ENCODE measurements at places on chromosomes 16 and 17.

DNA sequence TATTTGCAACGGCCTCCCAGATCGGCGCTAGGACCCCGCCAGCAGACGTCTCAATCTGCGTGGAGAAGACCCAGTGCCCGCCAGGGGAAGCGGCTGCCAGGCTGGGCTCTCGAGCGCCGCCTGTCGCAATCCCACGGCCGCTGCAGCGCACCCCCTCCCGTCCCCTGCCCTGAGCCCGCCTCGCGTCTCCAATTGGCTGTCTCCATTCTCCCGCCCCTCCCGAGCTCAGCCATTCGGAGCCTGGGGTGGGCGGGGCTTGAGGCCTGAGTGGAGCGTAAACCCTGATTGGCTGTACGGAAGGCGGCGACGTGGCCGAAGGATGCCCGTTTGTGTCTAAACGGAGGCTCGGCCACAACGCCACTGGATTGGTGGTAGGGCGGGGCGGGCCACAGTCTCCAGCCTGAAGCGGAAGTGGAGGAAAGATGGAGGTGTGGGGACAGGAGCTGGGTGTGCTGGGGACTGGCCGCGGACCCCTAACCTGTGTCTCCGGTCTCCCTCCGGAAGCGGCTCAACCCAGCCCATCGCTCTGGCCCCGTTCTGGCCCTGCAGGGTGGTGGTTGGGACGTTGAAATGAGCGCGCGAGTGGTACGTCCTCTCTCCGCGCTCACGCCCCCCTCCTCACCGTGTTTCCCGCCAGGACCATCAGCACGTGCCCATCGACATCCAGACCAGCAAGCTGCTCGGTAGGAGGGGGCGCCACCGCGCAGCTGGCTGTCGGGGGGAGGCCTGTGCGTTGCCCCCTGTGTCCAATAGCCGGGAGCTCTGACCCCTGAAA lies at the start of gene CDK5RAP3:
Gene CDK5RAP3, plus strand, starts transcription at position 389 of the 775 bp plus-strand sequence. Its CDS starts 34 bp downstream, at position 423.
- DNase-seq: peak; percentile 100

DNA sequence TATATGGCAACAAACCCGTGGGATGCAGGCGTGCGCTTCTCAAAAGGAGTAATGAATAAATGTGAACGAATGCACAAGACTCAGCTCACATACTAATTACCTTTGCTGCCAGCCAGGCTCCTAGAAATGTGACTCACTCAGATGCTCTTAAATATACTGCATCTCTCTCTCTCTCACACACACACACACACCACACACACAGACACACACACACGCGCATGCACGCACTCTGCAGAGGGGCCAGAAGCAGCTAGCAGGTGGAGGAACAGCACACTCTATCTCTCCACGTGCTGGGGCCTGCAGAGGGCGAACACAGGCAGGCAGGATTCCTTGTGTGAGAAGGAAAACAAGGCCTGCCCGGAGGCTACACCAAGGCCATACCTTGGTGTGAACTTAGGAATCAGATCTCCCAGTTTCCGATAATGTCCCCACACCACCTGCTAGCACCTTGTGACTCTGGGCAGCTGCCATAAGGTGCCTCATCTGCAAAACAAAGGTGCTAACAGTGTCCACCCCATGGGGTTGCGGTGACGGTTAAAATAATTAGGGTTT lies 5.3 kb downstream of the GPRC5B start:
- no peak for DNase-seq

- DNase-seq: no peak
These were observed 18.5 kb downstream of the SEC14L5 start for GRCh38 chr16:4976611-4977145.

DNA sequence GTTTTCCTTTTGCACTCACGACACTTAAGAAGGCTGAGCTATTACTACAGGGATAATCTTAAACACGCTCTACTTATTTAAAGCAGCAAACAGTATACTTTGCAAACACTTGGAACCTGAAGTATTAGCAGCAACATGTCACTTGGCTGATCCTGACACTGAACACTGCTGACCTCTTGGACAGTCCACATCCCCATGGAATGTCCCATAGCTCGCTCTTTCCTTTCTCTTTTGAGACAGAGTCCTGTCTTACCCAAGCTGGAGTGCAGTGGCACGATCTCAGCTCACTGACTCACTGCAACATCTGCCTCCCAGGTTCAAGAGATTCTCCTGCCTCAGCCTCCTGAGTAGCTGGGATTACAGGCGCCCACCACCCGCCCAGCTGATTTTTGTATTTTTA lies 26.4 kb downstream of the SMYD4 start:
- DNase-seq: no peak

DNA sequence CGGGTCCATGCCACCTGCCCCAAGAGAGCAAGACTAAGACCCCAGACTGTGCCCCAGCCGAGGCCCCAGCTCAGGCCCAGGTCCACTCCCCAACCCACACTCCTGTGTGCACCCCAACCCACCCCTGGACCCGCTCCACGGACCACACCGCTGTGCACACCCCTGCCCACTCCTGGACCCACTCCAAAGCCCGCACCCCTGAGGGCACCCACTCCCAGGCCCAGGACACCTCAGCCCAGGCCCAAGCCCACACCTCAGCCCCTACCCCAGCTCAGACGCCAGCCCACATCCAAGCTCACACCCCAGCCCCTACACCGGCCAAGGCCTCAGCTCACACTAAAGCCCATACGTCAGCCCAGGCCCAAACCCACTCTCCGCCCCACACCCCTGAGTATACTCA lies 1.1 kb downstream of the SPEM3 start:
- no peak for DNase-seq

- no peak for DNase-seq
These were observed 2.0 kb downstream of the RRAD start for GRCh38 chr16:66923247-66923731.

GRCh38 chr17:82230609-82231311 lies 1.9 kb downstream of the SLC16A3 start:
- DNase-seq: peak; percentile 92

GRCh38 chr17:56314026-56314425 lies 160.8 kb downstream of the ANKFN1 start:
- DNase-seq: no peak

GRCh38 chr16:31382485-31383161 lies 10.5 kb upstream of the ITGAD start:
- DNase-seq: peak; percentile 74

DNA sequence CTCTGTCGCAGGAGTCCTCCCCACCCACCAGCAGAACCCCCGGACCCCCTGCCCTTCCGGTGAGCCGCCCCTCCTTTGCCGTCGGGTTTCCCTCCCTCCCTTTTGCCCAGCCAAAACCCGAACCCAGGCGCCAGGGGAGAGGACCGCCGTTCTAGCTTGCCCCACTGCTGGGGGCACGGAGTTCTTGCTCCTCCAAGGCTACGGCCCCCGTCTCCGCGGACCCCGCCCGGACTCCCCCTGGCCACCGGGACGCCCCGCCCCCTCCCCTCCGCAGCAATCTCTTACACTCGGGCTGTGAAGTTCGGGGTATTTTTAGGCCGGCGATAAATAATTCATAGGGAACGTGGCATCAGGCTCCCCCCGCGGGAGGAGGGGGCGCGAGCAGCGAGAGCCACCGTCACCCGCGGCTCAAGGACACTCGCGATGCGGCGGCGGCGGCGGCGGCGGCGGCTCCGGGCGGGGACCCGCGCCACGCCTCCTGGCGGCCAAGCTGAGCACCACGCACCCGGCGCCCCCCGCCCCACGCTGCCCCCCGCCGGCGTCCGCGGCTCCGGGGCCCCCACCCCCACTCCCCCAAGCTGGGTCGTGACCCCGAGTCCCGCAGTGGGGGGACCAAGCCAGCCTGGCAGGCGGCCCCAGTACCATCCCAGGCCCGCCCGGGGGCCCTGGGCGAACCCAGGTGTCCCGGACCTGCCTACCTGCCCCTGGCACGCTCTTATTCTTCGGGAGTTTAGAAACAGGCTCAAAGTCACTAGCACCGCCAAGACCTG lies at the start of gene GRIN2C:
Gene GRIN2C, minus strand, starts transcription at position 427 of the 770 bp plus-strand sequence. CDS start 4,793 bp downstream, outside the sequence.
- no peak for DNase-seq

GRCh38 chr16:89407925-89408300 lies 82.4 kb downstream of the ANKRD11 start:
- DNase-seq: no peak

GRCh38 chr16:71846431-71846830 lies 655 bp downstream of the ATXN1L start:
- no peak for DNase-seq

DNA sequence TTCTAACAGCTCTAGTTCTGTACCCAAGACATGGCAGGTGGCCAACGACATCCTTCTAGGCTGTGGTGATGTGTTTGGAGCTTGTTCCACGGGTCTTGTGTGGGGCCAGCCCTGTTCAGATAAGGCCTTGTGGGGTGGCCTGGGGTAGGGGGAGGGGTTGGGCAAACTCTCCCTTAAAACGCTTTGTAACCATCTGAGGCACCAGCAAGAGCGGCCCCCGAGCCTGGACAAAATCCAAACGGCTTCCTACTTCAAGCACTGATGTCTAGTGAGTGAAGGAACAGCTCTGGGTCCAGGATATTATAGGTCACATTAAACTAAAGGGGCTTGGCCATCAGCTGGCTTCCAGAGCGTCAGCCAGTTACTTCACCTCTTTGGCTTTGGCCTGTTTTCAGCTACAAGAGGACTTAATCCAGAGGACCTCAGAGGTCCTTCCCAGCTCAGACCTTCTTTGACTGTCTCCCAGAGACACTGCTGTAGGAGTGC lies 11.9 kb downstream of the SERPINF1 start:
- no peak for DNase-seq

GRCh38 chr17:39598630-39599003 lies 9.1 kb downstream of the NEUROD2 start:
- no peak for DNase-seq

GRCh38 chr16:30697264-30698138 lies 1.5 kb upstream of the SRCAP start:
- DNase-seq: no peak

GRCh38 chr16:50153596-50154419 lies 702 bp downstream of the TENT4B start:
- peak; percentile 75 for DNase-seq
